NCI-H1694 (cell line): ENCODE measurements at places on chromosomes 2 and 18.

GRCh38 chr18:68220458-68220857 lies 494.4 kb downstream of the TMX3 start:
- no peak for DNase-seq

GRCh38 chr2:101473911-101474701 lies 806 bp downstream of the RFX8 start:
- DNase-seq = no peak

DNA sequence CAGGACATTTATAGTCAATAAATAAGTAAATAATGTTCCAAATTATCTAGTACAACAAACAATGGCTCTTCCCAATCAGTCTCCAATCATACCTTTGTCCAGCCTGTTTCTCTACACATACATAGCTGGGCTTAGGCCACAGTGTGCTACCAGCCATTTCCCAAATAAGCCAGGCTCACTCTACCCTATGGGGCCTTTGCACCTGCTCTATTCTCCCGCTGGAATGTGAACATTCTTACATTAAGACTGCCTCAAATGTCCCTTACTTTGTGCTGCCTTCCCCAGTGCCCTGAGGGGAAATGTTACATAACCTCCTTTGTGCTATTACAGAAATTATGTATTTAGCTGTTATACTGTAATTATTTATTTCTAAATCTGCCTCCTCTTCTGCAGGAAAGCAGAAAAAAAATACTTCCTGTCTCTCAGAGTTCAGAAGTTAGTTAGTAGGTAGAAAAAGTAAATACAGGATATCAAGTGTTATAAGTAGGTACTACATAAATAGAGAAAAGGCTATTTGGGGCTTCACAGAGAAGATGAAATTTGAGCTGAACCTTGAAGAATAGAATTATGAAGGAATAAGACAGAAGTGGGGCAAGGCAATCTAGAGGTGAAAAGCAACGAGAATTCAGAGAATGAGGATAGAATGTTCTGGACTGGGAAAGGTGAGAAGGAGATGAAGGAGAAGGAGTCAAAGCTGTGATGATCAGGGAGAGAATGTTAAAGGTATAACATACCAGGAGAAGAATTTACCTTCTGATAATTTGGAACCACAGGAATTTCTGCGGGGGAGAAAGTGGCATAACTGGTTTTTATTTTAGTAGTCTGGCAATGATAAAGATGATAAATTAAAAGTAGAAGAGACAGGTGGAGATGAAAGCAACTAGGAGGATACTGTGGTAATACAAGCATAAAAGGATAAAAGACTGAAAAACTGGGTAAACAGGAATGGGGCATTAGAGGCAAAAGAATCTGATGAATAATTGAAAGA lies 37.0 kb downstream of the ROCK1 start:
- no peak for DNase-seq

DNA sequence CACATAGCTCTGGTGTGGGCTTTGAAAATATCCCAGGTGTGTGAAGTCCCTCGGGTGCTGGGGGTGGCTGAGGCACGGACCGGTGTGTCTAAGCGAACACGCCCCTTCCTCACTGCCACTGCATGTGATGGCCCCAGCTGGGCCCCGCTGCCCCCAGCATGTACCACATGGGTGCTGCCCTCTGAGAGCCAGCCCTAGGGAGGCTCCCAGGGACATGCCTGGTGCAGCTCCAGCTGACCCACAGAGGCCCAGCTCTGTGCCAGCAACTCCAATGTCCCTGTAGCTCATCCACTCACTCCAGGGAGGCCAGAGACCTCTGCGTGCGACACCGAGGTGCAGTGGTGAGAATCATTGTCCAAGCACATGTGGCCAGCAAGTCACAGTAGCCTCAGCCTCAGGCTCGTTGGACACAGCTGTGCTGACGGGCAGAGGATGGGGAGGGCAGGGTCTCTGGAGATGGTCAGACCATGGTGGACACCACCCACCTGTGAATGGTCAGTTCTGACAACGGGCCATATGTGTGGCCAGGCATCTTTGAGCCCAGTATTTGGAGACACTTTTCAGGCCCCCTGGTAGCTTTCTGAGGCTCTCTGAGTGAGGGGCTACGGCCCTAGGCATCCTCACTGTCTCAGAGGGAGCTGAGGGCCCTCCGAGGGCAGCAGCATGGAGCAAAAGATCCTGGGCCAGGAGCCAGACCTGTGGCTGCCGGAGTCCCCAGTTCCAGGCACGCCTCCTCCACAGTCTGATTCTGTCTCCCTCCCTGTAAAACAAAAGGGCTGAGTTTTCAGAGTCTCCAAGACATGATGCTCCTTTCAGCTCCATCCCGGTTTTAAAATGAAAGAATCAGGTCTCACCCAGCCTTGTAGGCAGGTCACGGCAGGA lies 220.7 kb downstream of the NDUFA10 start:
- DNase-seq = no peak

DNA sequence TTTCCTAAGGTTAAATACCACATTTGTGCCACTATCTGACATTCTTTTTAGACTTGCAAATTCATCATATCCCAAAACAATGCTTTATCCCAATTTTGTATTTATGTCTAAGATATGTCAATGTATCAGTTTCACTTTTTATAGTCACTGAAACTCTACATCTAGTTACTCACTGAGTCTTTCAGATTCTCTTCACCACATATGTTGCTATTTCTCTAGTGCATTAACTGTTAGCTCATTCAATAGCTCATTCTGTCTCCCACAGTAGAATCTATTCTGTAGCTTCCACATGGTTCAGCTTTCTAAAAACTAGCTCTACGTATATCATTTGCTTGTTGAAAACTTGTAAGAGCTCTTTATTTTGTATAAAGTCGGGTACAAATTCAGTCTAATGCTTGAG lies 1420.6 kb upstream of the NXPH2 start:
- DNase-seq = no peak

DNA sequence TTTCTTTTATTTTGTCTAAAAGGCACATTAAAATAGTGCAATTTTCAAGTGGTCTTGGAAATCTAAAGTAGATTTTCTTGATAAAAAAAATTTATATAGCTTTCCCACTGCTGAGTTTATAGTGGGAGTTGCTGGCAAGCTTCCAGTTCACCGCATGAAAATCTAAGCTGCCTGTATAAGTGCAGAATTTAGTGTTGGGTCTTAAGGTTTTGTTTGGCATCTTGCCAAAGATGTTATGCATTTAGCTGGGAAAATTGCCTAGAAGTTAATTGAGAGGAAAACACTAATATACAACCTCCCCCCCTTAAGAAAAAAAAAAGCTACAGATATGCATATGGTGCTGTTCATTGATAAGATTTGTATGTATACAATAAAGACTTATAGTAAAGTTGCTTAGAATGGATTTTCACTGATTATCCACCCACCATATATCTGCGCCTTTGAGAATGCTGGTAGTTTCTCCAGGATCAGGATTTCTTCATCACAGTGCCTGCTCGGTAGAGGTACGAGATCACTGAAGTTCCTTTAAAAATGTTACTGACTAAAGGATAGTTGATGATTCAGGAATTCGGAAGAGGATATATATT lies 803.2 kb upstream of the POU3F3 start:
- no peak for DNase-seq

GRCh38 chr18:62028715-62029114 lies 135.9 kb upstream of the RNF152 start:
- DNase-seq = no peak

DNA sequence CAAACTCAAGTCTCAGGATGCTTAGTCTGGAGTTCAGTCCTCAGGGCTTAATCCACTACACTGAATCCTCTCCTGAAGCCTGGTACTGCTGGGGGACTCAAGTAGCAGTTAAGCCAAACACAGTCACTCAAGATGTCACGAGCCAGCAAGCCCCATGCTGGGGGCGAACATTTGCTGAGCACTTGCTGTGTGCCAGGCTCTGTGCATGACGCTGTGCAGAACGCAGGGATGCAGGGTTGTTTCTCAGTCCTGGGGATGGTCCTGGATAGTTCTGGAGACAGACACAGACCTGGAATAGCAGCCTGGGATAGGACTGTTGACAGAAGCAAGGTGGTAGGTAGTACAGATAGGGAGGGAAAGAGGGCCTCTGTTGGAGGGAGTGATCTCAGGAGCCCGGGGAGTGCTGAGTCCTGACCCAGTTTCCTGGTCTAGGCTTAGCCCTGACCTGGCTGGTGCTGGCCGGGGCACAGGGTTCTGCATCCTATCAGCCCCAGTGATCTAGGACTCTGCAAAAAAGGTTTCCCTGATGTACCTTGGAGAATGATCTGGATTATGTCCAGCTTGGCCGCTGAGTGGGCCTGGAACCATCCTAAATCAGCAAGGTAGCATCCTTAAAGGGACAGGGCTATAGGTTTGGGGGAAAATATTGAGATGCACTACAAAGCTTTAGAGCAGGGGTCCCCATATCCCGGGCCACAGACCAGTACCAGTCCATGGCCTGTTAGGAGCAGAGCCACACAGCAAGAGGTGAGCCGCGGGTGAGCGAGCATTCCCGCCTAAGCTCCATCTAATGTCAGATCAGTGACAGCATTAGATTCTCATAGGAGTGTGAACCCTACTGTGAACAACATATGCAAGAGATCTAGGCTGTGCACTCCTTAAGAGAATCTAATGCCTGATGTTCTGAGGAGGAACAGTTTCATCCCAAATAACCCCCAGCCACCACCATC lies 54.7 kb upstream of the OTOF start:
- DNase-seq = no peak

DNA sequence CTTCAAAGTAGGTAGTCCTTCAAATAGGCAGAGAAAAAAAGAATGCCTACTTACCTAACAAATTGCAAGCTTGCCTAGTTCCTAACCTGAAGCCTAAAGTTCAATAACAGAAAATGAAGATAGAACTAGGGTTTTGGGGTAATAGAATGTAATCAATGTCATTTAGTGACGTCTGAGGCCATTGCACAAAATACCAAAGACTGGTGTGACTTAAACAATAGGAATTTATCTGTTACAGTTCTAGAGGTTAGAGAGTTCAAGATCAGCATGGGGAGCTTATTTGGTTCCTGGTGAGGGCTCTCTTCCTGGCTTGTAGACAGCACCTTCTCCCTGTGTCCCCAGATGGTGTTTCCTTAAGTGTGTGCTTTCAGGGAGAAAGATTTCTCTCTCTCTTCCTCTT lies 4.7 kb upstream of the NPC1 start:
- DNase-seq = no peak

GRCh38 chr2:54318821-54319220 lies 62.8 kb upstream of the TSPYL6 start:
- DNase-seq = peak; percentile 3
